ENCODE measurements at places on chromosomes 11 and 22. TPM values are rescaled to one million over a fixed set of nuclear protein-coding genes. Genes with fewer than 3 reads are reported as not detected.

The OR9Q1 gene
- total RNA-seq = not detected

The AGBL2 gene
- total RNA-seq = 0.45 TPM

The TST gene
- 38.0 TPM for total RNA-seq

The FIBIN gene
- 4.9 TPM for total RNA-seq

The SERPIND1 gene
- total RNA-seq = not detected

The GAL3ST1 gene
- not detected for total RNA-seq

The TBX1 gene
- 0.31 TPM for total RNA-seq

The TECTA gene
- total RNA-seq = 0.03 TPM

The TNNI2 gene
- total RNA-seq = not detected

The CTSW gene
- total RNA-seq = 1.9 TPM

The UBQLN3 gene
- total RNA-seq = not detected

The SIK2 gene
- total RNA-seq = 5.6 TPM

The OTOG gene
- total RNA-seq = not detected

The SAA4 gene
- not detected for total RNA-seq

The RBFOX2 gene
- total RNA-seq = 92.3 TPM

The OR8A1 gene
- not detected for total RNA-seq

The PLAAT2 gene
- total RNA-seq = 0.39 TPM

The FBXO7 gene
- total RNA-seq = 107 TPM

The RAB39A gene
- total RNA-seq = not detected

The GPR83 gene
- total RNA-seq = not detected

The MRGPRF gene
- 27.4 TPM for total RNA-seq

The NAALADL1 gene
- total RNA-seq = not detected

The SEPTIN3 gene
- not detected for total RNA-seq

The NLRP10 gene
- total RNA-seq = not detected

The OR5D13 gene
- total RNA-seq = not detected

The SHISA8 gene
- not detected for total RNA-seq

The RAB3IL1 gene
- total RNA-seq = 1.8 TPM

The CARD10 gene
- total RNA-seq = 40.7 TPM
